ENCODE measurements at places on chromosomes 13 and 19.

DNA sequence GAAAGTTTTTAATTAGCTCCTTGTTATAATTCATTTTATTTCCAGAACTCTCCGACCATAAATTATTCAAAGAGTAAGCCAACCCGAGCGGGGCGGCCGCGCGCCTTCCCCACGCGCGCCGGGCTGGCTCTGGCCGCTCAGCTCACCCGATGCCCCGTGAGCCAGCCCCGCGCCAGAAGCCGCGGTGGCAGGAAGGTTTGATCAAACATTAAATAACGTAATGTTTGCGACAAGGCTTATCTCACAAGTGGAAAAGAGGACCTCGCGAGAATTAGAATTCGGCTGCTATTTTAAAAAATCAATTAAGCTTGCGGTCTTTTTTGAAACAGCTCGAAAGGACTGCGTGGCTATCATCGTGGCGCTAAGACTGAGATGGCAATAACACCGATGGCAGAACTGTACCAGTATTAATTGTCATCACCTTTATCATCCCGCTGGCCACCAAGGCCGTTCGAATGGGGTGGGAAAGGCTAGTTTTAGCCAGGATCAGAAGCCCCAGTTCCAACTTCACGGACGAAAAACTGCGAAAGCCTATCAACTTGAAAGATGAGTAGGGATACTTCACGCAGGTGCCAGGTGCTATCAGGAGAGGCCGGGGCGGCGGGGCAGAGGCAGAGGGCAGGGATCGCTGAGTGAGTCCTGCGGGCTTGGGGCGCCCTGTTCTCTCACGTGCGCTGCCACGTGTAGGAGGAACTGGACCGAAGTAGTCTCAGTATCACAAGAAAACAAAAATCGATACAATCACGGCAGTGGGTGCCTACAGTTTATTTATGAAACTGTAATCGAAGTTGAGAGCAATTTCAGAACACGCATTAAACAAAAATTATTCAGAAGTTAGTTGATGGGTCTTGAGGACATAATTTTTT, 6.4 kb downstream of the POU4F1 start:
- H3K36me3 ChIP-seq, result no peaks in the 10 kb centered on the region
- no peak overlapping the region for H3K4me3 ChIP-seq
- H3K27me3 ChIP-seq, result peaks cover 81% of the 10 kb centered on the region
- no peak for DNase-seq
- H3K27ac ChIP-seq, result no peak overlapping the region
- H3K4me1 ChIP-seq, result no peaks in the 10 kb centered on the region

GRCh38 chr19:8393871-8394250, 3.7 kb downstream of the RAB11B start:
- no peak overlapping the region for H3K27ac ChIP-seq
- H3K4me3 ChIP-seq, result no peak overlapping the region
- peaks cover 21% of the 10 kb centered on the region for H3K4me1 ChIP-seq
- no peaks in the 10 kb centered on the region for H3K27me3 ChIP-seq

DNA sequence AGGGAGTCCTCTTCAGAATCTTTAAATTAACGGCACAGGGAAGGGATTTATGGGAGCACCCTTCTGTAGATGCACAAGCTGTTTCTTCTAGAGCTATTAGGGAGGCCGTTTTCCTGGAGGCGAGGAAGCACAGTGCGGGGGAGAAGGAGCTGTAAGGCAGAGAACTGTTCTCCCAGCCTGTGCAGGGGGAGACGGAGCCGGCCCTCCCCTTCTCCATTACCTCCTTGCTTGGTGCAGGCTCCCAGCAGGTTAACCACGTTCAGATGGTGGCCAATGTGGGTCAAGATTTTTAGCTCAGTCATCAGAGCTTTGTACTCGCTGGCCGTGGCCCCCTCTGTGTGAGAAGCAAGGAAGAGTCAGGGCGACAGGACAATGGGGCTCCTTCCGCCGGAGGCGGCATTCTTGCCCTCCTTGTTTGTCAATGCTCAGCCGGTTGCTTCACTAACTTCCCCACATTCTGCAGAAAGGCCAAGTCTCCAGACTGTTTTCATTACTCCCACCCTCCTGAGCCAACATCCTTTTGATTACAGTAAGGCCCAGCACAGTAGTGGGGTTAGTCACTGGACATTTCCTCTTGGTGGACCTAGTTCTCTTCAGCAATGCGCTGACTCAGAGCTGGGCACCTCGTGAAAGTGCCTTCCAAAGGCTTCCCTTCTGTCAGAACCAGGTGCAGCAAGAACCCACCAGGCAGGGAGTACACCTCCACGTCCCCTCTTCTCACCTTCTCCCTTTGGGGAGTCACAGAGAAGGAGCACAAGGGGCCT, 165.4 kb downstream of the FLT1 start:
- peak; percentile 19 for DNase-seq
- H3K27ac ChIP-seq, result no peak overlapping the region
- H3K36me3 ChIP-seq, result no peaks in the 10 kb centered on the region
- no peaks in the 10 kb centered on the region for H3K4me1 ChIP-seq
- peaks cover under 1% of the 10 kb centered on the region for H3K27me3 ChIP-seq

DNA sequence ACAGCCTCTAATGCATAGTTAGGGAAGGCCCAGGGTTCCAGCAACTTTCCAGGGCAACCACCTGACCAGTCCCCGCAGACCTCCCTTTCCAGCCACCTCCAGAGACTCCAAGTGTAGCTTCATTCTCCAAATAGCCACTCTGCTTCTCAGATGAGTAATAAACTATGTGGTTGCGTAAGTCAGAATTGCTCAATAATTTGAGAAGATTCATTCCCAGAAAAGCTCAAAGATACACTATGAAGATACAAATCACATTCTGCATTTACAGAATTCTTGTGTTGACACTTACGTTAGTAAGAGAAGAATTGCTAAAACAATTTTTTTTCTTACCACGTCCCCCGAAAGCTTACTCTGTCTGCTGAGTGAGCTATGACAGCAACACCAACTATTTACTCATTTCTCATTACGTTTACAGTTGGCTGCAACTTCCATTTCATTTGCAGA, 8.2 kb upstream of the LATS2 start:
- peak overlapping the region; percentile 11 for H3K4me3 ChIP-seq
- H3K27ac ChIP-seq, result peak overlapping the region; percentile 71
- H3K4me1 ChIP-seq, result peaks cover 22% of the 10 kb centered on the region
- DNase-seq, result peak; percentile 94
- H3K27me3 ChIP-seq, result no peaks in the 10 kb centered on the region
- H3K36me3 ChIP-seq, result no peaks in the 10 kb centered on the region

All from PC-3 (cell line).